ENCODE measurements at places on chromosomes 2 and 18. TPM values are rescaled to one million over a fixed set of nuclear protein-coding genes. Genes with fewer than 3 reads are reported as not detected.

The TCF7L1 gene
- 1.0 TPM for polyA plus RNA-seq

DNA sequence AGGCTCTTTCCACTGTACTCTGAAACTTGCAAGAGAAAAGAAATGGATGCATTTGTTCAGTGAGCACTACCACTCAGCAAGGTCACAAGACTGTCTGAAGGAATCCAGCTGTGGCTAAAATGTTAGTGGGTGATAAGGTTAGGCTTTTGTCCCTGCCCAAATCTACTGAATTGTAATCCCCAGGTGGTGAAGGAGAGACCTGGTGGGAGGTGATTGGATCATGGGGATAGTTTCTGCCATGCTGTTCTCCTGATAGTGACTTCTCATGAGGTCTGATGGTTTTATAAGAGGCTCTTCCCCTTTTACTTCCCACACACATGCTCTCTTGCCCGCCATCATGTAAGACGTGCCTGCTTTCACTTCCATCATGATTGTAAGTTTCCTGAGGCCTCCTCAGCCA lies 68.2 kb downstream of the ZNF385B start:
- no peaks in the 10 kb centered on the region for H3K36me3 ChIP-seq
- no peaks in the 10 kb centered on the region for H3K27me3 ChIP-seq
- no peak overlapping the region for H3K27ac ChIP-seq
- H3K4me3 ChIP-seq: no peak overlapping the region
- no peak for DNase-seq
- peaks cover 9% of the 10 kb centered on the region for H3K4me1 ChIP-seq

DNA sequence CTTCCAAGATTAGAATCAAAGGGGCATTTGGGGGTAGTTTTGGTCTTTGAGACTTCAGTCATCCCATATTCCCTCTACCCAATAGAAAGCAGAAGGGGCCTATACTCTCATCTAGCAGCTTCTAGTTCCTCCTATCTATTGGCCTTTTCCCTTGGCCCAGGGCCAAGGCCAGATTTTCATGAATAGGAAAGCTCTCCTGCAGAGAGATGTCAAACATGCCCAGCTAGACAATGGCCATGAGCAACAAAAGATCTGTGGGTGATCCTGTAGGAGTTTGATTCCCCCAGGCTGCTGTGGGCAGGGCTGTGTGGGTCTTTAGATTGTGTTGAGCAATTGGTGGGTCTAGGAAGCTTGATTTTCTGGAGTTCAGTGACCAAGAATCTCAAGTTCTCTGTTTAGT lies 2.9 kb upstream of the ADCYAP1 start:
- H3K36me3 ChIP-seq: no peaks in the 10 kb centered on the region
- DNase-seq: no peak
- H3K4me1 ChIP-seq: no peaks in the 10 kb centered on the region
- peaks cover 41% of the 10 kb centered on the region for H3K27me3 ChIP-seq
- no peak overlapping the region for H3K27ac ChIP-seq

- H3K27ac ChIP-seq: no peak overlapping the region
- H3K36me3 ChIP-seq: no peaks in the 10 kb centered on the region
- no peak for DNase-seq
- H3K4me3 ChIP-seq: no peak overlapping the region
- no peaks in the 10 kb centered on the region for H3K4me1 ChIP-seq
Measured at GRCh38 chr2:145845207-145845894, 1325.4 kb upstream of the ZEB2 start.

GRCh38 chr2:25335971-25336370 lies 5.8 kb downstream of the DNMT3A start:
- H3K36me3 ChIP-seq: peaks cover 2% of the 10 kb centered on the region
- no peaks in the 10 kb centered on the region for H3K27me3 ChIP-seq
- H3K4me1 ChIP-seq: no peaks in the 10 kb centered on the region
- H3K4me3 ChIP-seq: no peak overlapping the region
- no peak for DNase-seq
- no peak overlapping the region for H3K27ac ChIP-seq

DNA sequence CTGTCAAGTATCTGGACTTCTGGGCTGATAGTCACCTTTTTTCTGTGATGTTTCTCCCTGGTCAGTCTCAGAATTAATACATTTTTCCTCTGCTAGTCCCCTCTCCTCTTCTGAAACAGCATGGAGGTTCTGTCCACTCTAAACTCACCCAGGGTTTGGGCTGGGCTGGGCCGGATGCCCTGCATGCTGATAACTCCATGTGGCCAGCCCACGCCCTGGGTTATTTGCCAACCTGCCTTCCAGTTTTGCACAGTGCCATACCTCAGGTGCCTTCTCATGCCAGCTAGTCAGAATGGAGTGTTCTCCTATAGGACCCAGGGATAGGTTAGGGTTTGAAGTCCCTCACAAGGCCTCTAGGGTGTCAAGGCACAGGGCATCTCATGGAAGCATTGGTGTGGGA lies 32.2 kb downstream of the MEX3C start:
- no peak for DNase-seq
- no peaks in the 10 kb centered on the region for H3K4me1 ChIP-seq
- no peaks in the 10 kb centered on the region for H3K36me3 ChIP-seq
- no peaks in the 10 kb centered on the region for H3K27me3 ChIP-seq
- H3K27ac ChIP-seq: no peak overlapping the region

GRCh38 chr2:118457951-118458350 lies 369.7 kb downstream of the INSIG2 start:
- H3K4me3 ChIP-seq: no peak overlapping the region
- no peak for DNase-seq
- no peaks in the 10 kb centered on the region for H3K36me3 ChIP-seq
- no peak overlapping the region for H3K27ac ChIP-seq

DNA sequence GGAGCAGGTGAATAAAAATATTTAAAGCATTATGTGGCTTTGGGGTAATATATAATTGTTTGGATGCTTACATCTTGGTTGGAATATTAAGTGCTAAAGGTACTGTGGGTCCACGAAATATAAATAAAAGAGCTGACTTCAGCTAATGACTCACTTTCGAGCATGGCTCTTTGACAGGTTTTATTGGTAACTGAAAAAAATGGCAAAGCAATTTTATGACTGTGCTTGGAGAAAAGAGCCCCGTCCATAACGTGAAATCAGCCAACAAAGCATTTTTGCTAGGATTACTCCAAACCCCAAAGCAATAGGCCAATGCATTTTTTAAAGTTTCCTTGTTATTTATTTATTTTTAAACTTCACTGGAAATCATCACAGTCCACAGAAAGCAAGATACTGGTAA lies 397.2 kb upstream of the CDH19 start:
- no peak overlapping the region for H3K27ac ChIP-seq
- no peaks in the 10 kb centered on the region for H3K4me1 ChIP-seq
- no peak for DNase-seq
- H3K36me3 ChIP-seq: no peaks in the 10 kb centered on the region
- H3K27me3 ChIP-seq: no peaks in the 10 kb centered on the region

- peaks cover 15% of the 10 kb centered on the region for H3K4me1 ChIP-seq
- H3K27ac ChIP-seq: peak overlapping the region; percentile 58
- DNase-seq: no peak
- no peaks in the 10 kb centered on the region for H3K36me3 ChIP-seq
Measured at GRCh38 chr2:231679908-231680284, 28.4 kb upstream of the PTMA start.

DNA sequence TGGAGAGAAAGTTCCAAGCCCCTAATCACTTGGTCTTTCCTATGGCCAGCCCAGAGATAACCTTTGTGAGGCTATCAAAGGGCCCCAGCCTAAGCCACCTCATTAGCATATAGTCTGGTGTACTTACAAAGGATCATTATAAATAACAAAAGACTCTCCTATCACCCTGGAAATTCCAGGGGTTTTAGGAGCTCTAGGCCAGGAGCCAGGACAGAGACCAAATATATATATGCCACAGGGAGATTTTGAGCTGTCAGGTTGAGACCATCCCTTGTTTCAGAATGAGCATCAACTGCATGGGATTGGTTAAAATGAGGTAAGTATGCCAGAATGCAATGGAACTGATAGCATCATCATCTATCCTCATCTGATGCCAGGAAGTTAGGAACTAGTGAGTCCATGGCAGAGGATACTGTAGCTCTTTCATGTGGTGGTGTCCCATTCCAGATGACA lies 32.1 kb upstream of the CHRNA1 start:
- no peak overlapping the region for H3K4me3 ChIP-seq
- H3K27me3 ChIP-seq: no peaks in the 10 kb centered on the region
- DNase-seq: no peak
- no peaks in the 10 kb centered on the region for H3K4me1 ChIP-seq
- H3K36me3 ChIP-seq: no peaks in the 10 kb centered on the region

- no peak overlapping the region for H3K4me3 ChIP-seq
- H3K36me3 ChIP-seq: peaks cover 25% of the 10 kb centered on the region
- DNase-seq: no peak
Measured at GRCh38 chr2:241617431-241618154, 19.4 kb downstream of the THAP4 start.

DNA sequence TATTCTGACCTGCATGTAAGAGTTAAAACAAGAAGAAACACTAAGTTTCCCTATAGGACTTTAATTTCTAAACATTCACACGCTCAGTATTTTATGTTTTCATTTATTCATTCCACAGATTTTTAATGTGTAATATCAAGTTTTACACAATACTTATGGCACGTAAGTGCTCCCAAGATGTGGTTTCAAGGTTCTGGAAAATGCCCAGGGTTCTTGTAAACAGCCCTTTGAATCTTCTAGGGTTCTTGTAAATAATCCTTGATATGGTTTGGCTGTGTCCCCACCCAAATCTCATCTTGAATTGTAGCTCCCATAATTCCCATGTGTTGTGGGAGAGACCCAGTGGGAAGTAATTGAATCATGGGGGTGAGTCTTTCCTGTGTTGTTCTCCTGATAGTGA lies 383.0 kb downstream of the TXNL1 start:
- H3K27me3 ChIP-seq: no peaks in the 10 kb centered on the region
- no peak overlapping the region for H3K4me3 ChIP-seq
- H3K4me1 ChIP-seq: no peaks in the 10 kb centered on the region
- no peaks in the 10 kb centered on the region for H3K36me3 ChIP-seq
- H3K27ac ChIP-seq: no peak overlapping the region

All from keratinocyte (primary cell).